ENCODE measurements at places on chromosomes 5 and 9.

GRCh38 chr5:6450319-6450833, 1.7 kb downstream of the UBE2QL1 start:
- no peak for DNase-seq

DNA sequence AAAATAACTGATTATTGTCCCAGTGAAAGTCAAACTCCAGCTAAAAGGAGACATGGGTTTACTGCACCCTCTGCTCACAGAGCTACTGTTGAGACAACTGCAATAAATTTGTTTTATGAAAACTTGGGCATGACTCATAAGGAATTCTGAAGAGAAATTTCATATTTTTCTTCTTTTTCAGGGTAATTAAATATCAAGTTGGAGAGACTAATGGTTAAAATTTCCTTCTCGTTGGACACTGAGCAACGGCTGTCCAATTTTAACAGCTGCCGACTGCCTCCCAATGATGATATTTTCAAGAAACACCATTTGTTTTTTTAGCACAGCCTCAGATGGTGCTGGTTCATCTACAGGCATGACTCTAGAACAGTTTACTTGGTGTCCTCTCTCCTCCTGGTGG, 259.2 kb upstream of the RGMB start:
- no peak for DNase-seq

GRCh38 chr9:94945197-94946144, 219.0 kb downstream of the AOPEP start:
- no peak for DNase-seq

- DNase-seq = no peak
These were observed 65.9 kb downstream of the DEPDC1B start for GRCh38 chr5:60634051-60634450.

GRCh38 chr9:113963696-113964494, 87.8 kb downstream of the ZNF618 start:
- DNase-seq = no peak

DNA sequence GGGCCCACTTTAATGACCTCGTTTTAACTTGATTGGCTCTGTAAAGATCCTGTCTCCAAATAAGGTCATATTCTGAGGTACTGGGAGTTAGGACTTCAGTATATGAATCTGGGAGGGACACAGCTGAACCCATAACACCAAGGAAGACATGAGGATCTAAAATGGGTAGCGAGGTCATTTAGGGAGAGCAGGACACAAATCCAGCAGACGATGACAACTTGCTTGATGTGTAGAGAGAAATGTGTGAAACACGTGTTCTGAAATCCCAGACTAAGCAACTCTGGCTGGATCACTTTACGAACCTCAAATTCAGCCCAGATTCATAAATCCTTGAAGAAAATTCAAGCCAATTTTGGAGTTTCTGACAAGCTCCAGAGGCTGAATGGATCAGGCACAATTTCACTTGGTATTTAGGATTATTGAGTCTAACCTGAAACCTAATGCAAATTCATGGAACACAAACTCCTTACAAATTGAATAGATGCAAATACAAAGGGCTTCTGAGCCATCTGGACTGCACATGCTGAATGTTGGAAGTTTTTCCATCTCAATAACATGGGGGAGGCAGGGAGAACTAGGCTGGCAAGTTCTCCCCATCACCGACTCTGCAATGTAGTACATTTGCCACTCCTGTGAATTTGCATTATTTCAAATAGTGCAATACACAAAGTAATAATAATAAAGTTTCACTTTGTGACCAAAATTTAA, 74.0 kb upstream of the SLC30A5 start:
- DNase-seq = no peak

GRCh38 chr5:142508591-142508990, 177.3 kb downstream of the FGF1 start:
- DNase-seq = no peak

DNA sequence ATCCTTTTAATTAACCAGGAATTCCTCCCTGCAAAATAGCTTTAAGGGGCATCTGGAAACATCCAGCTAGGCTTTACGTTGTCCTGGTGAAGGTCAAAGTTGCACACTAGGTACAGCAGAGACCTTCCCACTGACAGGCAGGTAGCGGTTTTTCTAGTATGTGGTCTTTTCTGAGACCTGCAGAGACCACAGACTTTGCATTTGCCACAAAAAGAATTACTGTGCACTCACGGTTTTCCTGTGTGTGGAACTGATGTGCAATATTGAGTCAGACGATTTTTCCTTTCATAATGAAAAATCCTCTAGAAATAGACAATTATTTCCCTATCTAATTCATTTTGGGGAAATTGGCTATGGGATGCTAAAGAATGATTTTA, 417.0 kb upstream of the ADAMTSL1 start:
- DNase-seq = no peak

DNA sequence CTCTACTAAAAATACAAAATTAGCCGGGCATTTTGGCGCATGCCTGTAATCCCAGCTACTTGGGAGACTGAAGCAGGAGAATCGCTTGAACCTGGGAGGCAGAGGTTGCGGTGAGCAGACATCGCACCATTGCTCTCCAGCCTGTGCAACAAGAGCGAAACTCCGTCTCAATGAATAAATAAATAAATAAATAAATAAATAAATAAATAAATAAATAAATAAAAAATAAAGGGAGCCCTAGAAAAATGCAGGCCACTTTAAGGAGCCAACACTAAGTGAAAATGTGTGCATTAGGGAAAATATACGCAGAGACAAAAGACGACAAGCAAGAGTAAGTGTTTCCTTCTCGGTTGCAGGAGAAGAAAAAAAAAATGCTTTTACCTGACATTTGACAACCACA, 132.6 kb upstream of the CDH10 start:
- no peak for DNase-seq

DNA sequence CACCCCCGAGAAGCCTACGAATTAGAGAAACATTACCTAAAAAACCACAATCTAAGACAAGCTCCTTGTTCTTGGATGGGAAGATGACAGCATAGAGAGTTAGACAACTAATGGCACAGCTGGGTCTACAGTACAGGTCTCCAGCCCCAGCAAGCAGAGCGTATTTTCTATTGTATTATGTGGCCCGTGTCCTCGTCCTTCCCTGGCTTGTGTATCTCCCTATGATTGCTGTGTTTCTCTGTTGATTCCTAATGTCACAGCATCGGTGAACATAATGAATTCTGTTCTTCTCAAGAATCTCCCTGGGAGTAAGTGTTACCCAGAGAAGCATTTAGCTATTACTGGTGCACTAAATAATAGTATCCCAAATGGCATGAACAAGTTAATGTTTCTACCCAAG, 66.8 kb upstream of the CEP78 start:
- no peak for DNase-seq

DNA sequence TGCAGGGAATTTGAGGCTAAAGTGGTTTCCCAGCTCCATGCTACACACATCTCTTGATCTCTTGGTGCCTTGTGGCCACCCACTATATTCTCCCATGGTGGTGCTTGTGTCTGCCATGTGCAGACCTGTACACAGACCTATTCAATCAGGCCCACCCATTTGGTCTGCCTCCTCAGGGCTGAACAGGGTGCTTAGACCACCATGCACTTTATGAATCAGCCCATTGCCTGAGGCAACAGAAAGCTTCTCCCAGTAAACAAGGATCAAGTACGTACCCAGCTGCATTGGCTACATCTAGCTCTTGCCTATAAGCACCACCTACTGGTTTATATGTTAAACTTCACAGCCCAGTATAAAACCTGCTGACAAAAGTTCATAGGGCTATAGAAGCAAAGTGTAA, 664.3 kb upstream of the EDIL3 start:
- DNase-seq = no peak

GRCh38 chr9:130583271-130583670, 3.9 kb downstream of the FUBP3 start:
- no peak for DNase-seq

DNA sequence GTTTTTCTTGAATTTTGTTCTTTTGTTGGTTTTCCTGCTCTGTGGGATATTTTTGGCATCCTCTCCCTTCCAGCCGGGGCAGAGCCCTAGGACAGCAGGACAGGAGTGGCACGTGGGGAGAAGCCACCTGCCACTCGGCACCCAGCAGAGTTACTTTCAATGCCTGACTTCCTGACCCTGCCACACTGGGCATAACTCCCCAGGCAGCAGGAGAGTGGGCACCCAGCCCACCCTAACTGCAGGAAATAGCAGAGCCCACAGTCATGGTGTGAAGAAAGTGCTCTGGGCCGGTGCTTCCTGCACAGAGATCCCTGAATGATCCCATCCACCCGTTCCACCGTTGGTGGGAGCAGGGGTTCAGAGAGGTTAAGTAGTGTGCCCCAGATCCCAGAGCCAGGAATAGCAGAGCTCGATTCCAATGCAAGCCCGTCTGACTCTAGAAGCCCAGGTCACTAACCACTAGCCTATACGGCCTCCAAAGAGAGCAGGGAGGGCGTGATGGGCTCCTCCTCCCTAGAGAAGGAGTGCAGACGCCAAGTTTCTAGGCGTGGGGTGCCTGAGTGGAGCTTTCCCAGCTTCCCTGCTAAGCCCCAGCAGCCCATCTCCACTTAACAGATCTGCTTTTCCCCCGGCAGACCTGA, 8.1 kb upstream of the NUP214 start:
- DNase-seq = no peak

GRCh38 chr9:136198605-136199083, 6.3 kb downstream of the LHX3 start:
- DNase-seq = no peak

GRCh38 chr5:123785162-123786071, 273.4 kb downstream of the CSNK1G3 start:
- no peak for DNase-seq

GRCh38 chr5:56981548-56982315, 29.8 kb upstream of the MIER3 start:
- DNase-seq = no peak

DNA sequence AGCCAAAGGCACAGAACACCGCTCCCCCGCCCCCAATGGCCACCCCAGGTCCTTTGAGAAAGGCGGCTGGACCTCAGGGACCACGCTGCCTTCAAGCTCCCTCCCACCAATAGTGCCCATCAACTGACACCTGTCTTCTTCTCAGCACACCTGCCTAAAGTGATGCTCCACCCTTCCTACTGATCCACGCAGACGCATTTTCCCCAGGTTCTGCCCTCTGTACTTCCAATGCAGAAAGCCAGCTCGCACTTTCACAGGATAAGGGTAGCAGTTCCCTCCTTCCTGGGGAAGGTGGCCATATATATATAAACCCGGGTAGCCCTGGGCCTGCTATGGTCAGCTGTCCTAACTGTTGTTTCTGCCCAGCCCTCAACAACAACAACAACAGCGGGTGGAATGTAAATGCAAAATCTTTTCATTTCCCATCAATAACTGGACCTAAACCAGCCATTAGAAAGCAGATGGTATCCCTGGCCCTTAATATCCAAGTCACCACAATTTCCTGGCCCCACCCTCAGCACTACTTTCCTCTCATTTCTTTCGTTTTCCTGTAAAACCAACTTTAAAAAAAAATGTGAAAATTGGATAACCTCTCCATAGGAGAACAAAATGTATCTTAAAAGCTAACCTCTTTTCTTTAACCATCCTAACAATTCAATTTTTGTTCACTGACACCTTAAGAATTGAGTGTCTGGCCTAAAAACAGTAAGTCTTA, 1.7 kb downstream of the GOLM1 start:
- DNase-seq = no peak

GRCh38 chr5:55427157-55427556, 107.6 kb downstream of the PLPP1 start:
- DNase-seq = no peak

DNA sequence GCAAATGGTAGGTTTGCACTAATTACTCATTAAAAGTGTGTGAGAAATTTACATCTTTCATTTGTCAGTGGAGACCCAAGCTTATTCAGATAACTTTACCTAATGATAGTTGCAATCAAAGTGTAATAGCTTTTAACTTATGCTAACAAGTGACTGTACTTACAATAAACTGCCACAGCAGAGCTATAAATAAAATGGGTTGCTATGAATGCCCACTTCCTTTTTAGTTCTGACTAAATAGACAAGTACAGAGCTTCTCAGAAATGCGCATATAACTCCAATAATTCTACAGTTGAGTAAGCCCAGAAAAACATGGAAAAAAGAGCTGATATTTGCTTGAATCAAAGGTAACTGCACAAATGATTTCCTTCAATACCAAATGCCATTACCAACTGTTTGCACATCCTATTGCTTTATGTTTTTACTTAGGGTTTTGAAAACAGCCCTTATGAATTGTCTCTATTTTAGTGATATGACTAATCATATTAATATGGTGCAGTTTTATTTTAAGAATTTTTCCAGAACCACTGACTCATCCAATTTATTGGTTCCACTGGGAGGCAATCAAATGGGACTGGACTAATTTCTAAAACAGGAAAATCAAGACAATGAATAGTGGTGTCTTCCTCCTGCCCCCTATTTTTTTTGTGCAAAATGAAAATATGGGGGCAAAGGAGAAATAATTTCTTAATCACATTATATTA, 84.1 kb downstream of the PPP2R2B start:
- DNase-seq = no peak

DNA sequence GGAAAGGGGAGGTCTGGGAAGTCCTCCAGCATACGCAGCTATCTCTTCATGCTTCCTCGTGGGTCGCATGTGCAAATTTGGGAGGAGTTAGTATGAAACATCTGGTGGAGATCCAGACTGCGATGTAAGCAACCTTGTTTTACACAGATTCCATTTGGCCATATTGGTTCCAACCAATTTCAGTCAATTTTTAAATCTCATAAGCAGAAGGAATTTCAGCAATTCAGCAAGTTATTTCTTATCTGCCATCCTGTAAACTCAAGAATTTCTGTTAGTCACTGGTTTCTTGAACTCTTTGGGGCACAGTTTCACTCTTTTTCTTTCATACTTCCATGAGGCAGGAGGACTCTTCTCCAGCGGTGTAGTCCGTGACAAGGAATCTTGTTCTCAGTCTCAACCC, 130.4 kb upstream of the CLINT1 start:
- no peak for DNase-seq

GRCh38 chr5:92309336-92309991, 926.3 kb upstream of the ARRDC3 start:
- DNase-seq = no peak

- peak; percentile 24 for DNase-seq
These were observed 40.1 kb downstream of the ALG2 start for GRCh38 chr9:99181621-99182020.

DNA sequence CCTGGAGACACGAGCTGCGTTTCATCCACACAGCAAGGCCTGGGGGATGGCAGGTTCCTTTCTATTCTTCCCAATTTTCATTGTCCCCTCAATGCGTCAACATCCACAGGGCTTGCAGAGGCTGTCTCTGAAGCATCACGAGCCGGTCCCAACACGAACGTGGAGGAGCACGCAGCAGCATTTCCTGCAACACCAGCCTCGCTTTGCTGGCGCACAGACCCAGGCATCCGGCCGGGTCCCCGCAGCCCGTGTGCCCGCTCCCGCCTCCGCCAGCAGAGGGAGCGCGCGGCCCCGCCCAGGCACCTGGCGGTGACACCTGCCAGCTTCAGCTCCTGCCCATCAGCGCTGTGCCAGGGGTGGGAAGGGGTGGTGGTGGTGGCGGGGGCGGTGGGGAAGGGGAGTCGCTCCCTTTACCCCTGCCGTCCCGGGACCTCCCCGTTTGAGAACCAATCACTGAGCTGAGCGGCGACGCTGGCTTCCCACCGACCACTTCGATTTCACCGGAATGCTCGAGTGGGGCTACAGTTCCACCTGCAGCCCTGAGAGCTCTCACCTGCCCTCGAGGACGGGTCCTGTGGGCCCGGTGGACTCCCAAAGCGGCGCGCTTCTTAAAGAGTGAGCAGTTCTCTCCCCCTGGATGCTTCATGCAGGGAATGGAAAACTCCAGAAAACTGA, 464.5 kb downstream of the ICE1 start:
- DNase-seq = peak; percentile 20

Measured in stimulated activated CD8-positive, alpha-beta memory T cell treated with anti-CD3 and anti-CD28 coated beads, Interleukin-15, amount 100 ng/mL, for 48 hours (primary cell).